Activated naive CD4-positive, alpha-beta T cell treated with anti-CD3 and anti-CD28 coated beads, Interleukin-2, amount 10 ng/mL, durations not matched to agents 7 days and 5 days (primary cell): ENCODE measurements at places on chromosomes 7 and 10.

DNA sequence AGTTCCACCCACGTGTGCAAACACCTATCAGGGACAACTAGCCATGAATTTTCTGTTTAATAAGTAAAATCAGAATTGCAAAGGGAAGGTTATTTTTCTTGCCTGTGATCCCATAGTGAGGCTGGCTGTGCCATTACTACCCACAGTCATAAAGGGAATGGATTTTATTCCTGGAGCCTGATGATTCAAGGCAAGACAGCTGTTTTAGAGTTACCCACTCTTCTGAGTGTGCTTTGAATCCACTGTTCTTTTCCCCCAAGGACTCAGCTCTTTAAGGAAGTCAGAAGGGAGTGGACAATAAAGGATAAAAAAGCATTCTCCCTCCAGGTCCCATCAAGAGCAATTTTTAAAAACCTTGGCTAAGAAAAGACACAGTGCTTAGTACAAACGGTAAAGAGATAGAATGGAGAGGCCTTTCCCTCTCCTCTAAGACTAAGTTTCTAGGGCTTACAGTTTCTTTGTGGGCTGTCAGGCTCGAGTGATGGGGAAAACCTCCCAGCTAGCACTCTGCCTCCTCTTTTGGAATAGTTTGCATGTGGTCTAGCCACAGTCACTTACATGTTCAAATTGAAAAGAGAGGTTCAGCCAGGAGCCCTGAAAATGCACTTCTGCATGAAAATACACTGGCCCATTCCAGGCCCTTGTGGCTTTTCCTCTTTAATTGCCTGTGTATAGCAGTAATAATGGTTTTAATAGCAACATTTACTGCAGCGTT is 5.1 kb upstream of the LRRC4 start:
- H3K27me3 ChIP-seq: peaks cover 27% of the 10 kb centered on the region
- H3K27ac ChIP-seq: no peak overlapping the region
- peaks cover 1% of the 10 kb centered on the region for H3K36me3 ChIP-seq
- peaks cover 5% of the 10 kb centered on the region for H3K4me1 ChIP-seq
- H3K4me3 ChIP-seq: no peak overlapping the region
- no peak for DNase-seq

- no peaks in the 10 kb centered on the region for H3K36me3 ChIP-seq
- no peak overlapping the region for H3K27ac ChIP-seq
- H3K4me3 ChIP-seq: no peak overlapping the region
- peaks cover 2% of the 10 kb centered on the region for H3K4me1 ChIP-seq
These were observed 354.3 kb downstream of the KCNMA1 start for GRCh38 chr10:77283326-77283725.

GRCh38 chr10:46522295-46523118 is 34.0 kb downstream of the GPRIN2 start:
- DNase-seq: peak; percentile 6
- H3K4me3 ChIP-seq: no peak overlapping the region
- H3K4me1 ChIP-seq: no peaks in the 10 kb centered on the region
- no peaks in the 10 kb centered on the region for H3K27me3 ChIP-seq

GRCh38 chr10:73044378-73045285 is 52.0 kb downstream of the P4HA1 start:
- H3K27ac ChIP-seq: no peak overlapping the region
- no peak overlapping the region for H3K4me3 ChIP-seq
- peaks cover 31% of the 10 kb centered on the region for H3K36me3 ChIP-seq
- no peak for DNase-seq
- H3K4me1 ChIP-seq: no peaks in the 10 kb centered on the region

GRCh38 chr7:108263425-108263824 is 133.3 kb upstream of the LAMB4 start:
- H3K27ac ChIP-seq: no peak overlapping the region
- no peaks in the 10 kb centered on the region for H3K36me3 ChIP-seq
- no peak overlapping the region for H3K4me3 ChIP-seq

GRCh38 chr7:148939128-148939755 is 55.2 kb upstream of the EZH2 start:
- H3K4me3 ChIP-seq: peak overlapping the region; percentile 42
- H3K27me3 ChIP-seq: no peaks in the 10 kb centered on the region
- H3K36me3 ChIP-seq: peaks cover under 1% of the 10 kb centered on the region
- peaks cover 30% of the 10 kb centered on the region for H3K4me1 ChIP-seq
- no peak for DNase-seq
- H3K27ac ChIP-seq: no peak overlapping the region

DNA sequence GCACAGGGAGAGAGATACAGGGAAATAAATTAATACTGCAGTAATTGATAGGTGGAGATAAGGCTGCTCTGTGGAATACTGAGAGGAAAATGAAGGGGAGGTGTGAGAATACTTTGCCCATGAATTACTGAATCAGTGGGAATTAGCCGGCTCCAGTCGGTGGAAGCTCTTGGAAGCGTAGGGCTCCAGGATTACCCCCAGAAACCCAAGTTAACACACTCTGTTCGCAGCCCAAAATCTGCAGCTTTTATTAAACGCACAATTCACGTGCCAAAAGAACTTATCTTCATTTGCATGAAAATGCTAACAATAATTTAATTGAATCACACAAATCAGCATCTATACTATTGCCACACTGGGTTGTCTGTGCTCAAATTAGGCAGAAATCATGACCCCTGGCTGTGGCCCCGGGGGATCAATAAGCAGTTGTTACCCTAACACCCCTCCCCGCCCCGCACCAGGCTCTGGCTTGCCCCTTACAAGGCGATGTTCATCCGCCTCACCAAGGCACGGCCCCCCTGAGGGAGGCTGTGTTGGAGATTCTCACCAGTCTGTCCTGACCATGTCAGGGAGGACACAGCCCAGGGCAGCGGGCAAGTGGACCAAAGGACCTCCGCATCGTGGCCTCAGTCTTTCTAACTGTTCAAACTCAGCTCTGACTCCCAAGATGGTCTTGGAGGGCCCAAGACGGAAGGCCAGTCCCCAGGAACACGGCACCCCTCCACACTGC is 48.4 kb upstream of the MGMT start:
- H3K27ac ChIP-seq: no peak overlapping the region
- no peaks in the 10 kb centered on the region for H3K4me1 ChIP-seq
- no peaks in the 10 kb centered on the region for H3K36me3 ChIP-seq
- no peaks in the 10 kb centered on the region for H3K27me3 ChIP-seq
- DNase-seq: no peak

GRCh38 chr7:127890726-127891125 is 140.5 kb downstream of the LRRC4 start:
- H3K4me1 ChIP-seq: no peaks in the 10 kb centered on the region
- H3K27me3 ChIP-seq: no peaks in the 10 kb centered on the region
- H3K36me3 ChIP-seq: peaks cover 31% of the 10 kb centered on the region
- H3K27ac ChIP-seq: no peak overlapping the region
- no peak for DNase-seq

GRCh38 chr7:24572997-24573553 is at the start of gene PALS2:
TSS of gene PALS2 (plus strand) at chr7:24573452. CDS start at chr7:24623668, 50,216 bp downstream.
- DNase-seq: peak; percentile 82
- peaks cover 31% of the 10 kb centered on the region for H3K4me1 ChIP-seq
- peak within 1 kb of the TSS; percentile 90 for H3K4me3 ChIP-seq
- peaks cover 40% of the 10 kb centered on the region for H3K27me3 ChIP-seq

DNA sequence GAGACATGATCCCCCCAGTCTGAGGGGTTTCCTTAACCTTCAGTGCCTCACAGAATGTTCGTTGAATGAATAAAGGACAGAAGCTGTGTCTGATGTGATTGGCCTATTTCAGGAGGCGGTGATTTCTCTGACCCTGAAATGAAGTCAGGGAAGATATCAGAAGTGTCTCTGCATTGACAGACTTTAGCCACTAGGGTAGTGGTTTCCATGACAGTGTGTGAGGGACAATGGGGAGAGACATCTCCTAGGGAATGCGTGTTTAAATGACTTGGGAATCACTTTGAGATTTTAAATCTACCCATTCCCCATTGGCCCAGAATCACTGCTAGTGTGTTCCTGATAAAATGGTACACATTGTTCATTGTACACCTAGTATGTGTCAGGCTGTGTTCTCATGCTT is 132.0 kb downstream of the CFAP58 start:
- H3K27me3 ChIP-seq: peaks cover 28% of the 10 kb centered on the region
- H3K4me3 ChIP-seq: no peak overlapping the region
- H3K4me1 ChIP-seq: no peaks in the 10 kb centered on the region
- no peak for DNase-seq
- H3K36me3 ChIP-seq: no peaks in the 10 kb centered on the region
- H3K27ac ChIP-seq: no peak overlapping the region

- no peaks in the 10 kb centered on the region for H3K27me3 ChIP-seq
- H3K4me1 ChIP-seq: no peaks in the 10 kb centered on the region
- no peak for DNase-seq
- H3K4me3 ChIP-seq: no peak overlapping the region
- no peak overlapping the region for H3K27ac ChIP-seq
- no peaks in the 10 kb centered on the region for H3K36me3 ChIP-seq
These were observed 1409.1 kb upstream of the CELF2 start for GRCh38 chr10:9608602-9609001.

- no peaks in the 10 kb centered on the region for H3K4me1 ChIP-seq
- no peak overlapping the region for H3K27ac ChIP-seq
- H3K4me3 ChIP-seq: no peak overlapping the region
- no peaks in the 10 kb centered on the region for H3K36me3 ChIP-seq
- H3K27me3 ChIP-seq: peaks cover 8% of the 10 kb centered on the region
These were observed 403.2 kb downstream of the RPS24 start for GRCh38 chr10:78436706-78437406.

DNA sequence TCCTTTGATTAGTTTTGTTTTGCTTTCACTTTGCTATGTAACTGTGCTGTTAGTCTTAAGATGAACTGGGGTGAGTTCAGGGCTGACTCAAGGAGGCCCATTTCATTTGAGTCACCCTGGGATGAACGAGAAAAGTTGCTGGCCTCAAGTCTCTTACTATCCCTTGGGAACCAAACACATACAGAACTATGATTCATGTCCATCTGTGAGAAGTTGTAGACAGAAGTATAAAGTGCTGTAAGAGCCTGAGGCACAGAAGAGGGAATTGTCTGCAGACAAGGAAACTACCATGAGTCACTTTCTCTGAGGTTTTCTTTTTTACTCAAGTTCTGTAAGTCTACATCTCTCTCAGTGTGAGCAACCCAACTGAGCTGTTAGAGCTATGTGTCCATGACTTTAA is 179.8 kb upstream of the CSTF2T start:
- peak; percentile 22 for DNase-seq
- peaks cover 2% of the 10 kb centered on the region for H3K36me3 ChIP-seq
- no peaks in the 10 kb centered on the region for H3K27me3 ChIP-seq
- H3K4me1 ChIP-seq: peaks cover 15% of the 10 kb centered on the region

DNA sequence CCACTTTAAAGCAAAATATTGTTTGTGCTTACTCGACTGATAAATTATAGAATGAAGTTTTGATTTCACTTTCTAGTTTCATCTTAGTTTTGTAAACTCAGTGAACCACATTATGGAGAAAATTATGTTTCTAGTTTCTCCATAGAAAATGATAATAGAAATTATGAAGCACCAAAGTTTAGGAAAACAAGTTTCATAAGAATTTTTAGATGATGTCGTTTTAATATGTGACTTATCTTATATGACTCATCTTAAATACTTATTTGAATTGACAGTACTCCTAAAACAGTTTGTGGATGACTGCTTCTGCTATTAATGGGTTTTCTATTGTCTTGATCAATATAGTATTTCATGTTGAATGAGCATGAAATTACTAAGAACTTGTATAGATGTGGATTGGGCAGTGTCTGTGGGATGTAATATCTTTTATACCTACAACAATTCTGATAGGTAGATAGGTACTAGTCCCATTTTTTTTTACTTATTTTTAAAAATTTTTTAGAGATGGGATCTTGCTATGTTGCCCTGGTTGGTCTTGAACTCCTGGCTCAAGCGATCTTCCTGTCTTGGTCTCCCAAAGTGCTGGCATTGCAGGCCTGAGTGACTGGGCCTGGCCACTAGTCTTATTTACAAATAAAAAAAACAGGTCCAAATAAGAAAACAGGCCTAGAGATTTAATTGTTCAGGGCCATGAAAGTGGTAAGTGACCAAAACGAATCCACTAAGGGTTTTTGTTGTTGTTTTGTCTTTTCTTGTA is 3.7 kb downstream of the HBP1 start:
- peaks cover 41% of the 10 kb centered on the region for H3K4me1 ChIP-seq
- no peak overlapping the region for H3K27ac ChIP-seq
- peaks cover 9% of the 10 kb centered on the region for H3K36me3 ChIP-seq
- no peak overlapping the region for H3K4me3 ChIP-seq
- no peak for DNase-seq
- H3K27me3 ChIP-seq: no peaks in the 10 kb centered on the region

DNA sequence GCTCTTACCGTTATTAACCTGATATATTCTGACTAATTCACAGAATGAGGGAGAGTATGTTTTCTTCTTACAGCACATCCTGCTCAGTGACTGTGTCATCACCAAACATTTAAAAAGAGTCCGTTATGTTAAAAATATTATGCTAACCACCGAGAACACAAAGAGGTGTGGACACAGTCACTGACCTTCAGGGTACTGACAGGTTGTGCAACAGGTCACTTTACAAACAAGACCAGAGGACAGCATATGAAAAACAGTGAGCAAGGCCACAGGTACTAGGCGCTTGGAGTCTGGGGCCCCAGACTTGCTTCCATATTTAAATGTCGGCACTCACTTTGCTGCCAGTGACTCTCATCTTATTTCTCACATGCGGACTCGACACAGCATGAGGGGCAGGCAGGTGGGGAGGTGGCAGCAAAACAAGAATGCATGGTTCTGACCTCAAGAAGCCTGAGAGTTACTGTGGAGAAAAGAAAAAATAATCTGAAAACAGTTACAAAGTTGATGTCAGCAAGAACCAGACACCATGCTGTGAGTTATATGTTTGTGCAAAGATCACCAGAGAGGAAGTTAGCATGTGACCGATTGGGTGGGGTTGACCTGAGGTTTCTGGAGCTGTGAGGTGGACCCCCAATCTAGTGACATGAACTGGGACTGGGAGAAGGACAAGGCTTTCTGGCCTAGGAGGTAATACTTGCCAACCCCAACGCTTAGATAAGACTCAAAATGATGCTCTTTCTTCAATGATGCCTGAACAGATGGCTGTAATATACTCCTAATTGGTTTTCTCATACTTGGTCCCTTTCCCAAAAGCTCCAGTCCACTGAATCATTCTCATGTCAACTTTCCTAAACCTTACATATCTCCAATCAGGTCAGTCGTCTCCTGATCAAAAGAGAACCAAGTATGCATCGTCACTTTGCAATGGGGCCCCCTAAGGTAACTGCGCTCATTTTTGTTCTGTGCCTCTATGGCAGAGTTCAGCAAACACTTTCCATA is 102.4 kb downstream of the HIPK2 start:
- H3K27ac ChIP-seq: no peak overlapping the region
- no peaks in the 10 kb centered on the region for H3K27me3 ChIP-seq
- peaks cover 15% of the 10 kb centered on the region for H3K4me1 ChIP-seq
- no peak for DNase-seq
- H3K4me3 ChIP-seq: no peak overlapping the region
